Right ventricle myocardium inferior (tissue), 1 donor: ENCODE measurements at places on chromosomes 16 and 17.

- peak; percentile 80 for DNase-seq
These were observed 1.9 kb downstream of the MED11 start for GRCh38 chr17:4733073-4733531.

DNA sequence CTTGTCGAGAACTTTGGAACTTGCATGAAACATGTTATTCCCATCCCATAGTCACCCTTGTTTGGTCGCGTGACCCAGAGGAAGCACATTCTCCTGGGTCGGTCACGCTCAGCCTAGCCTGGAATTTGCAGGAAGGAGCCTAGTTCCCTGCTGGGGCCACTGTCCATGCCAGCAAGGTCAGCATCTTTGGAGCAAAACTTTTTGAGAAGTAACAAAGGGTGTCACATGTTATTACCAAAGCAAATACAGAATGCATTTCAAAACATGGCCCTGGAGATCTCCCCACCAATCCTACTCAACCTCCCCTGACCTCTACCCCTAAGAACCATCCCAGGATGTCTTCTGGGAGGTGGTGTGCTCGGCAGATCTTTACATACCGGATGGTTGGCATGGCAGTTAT, 26.2 kb upstream of the IRF8 start:
- no peak for DNase-seq

- no peak for DNase-seq
These were observed 40.9 kb upstream of the NAT9 start for GRCh38 chr17:74816905-74817620.

DNA sequence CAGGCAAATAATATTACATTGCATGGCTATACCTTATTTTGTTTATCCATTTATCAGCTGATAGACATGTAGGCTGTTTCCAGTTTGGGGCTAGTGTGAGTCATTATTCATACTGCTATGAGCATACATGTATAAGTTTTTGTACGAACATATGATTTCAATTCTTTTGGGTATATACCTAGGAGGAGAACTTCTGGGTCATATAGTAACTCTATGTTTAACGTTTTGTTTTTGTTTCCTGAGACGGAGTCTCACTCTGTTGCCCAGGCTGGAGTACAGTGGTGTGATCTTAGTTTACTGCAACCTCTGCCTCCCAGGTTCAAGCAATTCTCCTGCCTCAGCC, 2.4 kb upstream of the ITGAL start:
- DNase-seq, result no peak

GRCh38 chr17:48439110-48439850, 9.3 kb upstream of the SKAP1 start:
- DNase-seq, result no peak

- no peak for DNase-seq
These were observed 155.6 kb upstream of the PLCG2 start for GRCh38 chr16:81623365-81624102.

GRCh38 chr17:77391668-77392375, 251.1 kb downstream of the SEC14L1 start:
- DNase-seq, result no peak

DNA sequence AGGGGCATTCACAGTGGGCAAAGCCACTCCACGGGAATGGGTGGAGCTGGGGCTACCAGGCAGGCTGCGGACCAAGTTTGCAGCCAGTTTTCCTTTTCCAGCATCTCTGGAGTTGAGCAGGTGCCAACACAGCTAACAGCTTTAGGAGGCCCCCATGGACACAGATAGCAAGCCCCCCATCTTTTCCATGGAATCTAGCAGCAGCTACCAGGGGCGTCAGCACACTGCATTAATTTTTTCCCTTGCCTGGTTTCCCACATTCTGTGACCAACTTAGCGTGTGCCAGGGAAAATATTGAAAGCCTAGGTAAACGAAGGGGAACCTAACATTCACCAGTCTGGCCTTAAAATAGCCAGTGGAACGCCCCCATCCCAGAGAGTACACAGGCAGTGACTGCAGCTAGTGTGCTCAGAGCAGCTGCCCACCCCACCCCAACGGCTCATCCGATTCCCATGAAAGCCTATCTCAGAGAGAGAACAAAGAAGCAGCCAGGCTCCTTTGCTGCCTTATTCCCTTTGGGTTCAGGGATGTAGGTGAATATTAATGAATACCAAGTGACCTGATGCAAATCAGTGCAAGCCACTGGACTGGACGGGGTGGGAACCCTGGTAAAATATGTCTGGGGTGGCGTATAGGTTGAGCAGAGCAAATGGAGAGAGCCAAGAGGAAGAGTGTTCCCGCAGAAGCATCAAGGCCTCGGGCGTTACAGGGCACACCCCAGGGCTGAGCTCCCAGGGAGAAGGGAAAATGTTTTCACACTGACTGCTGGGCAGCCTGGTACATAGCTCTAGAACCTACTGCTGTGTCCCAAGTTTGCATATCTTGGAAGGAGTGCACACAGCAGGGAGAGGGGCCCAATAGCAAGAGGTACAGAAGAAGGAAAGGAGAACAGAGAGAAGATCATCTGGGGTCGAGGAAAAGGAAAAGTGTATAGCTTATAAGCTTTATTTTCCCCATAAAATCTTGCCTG, 73.9 kb upstream of the SOX9 start:
- DNase-seq, result no peak

- DNase-seq, result no peak
These were observed 6.3 kb upstream of the NFATC3 start for GRCh38 chr16:68078701-68079375.

GRCh38 chr16:67966549-67967182, 1.8 kb downstream of the SLC12A4 start:
- no peak for DNase-seq

- no peak for DNase-seq
These were observed 5.4 kb upstream of the KIF18B start for GRCh38 chr17:44952946-44953475.

DNA sequence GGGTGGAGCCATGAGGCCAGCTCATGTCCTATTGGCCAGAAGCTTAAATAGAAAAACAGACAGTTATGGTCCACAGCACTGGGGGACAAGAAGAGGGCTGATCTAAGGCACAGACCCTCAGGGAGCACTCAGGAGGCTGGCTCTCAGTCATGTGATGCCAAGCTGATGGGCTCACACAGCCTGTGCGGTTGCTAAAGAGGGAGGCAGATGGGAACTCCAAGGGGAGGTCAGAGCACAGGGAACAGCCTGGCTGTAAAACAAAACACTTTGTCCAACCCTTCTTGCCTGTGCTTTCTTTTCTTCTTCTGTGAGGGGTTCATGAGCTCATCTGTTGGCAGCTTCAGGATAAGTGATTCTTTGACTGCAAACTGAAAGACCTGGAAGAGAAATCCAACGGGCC, 27.2 kb downstream of the CNTNAP1 start:
- DNase-seq, result no peak

- peak; percentile 91 for DNase-seq
These were observed 6.1 kb upstream of the SP2 start for GRCh38 chr17:47889734-47890529.

- DNase-seq, result no peak
These were observed 79.7 kb upstream of the NOL11 start for GRCh38 chr17:67637901-67638641.

- peak; percentile 66 for DNase-seq
These were observed 80.5 kb downstream of the SMG6 start for GRCh38 chr17:2222901-2223616.

DNA sequence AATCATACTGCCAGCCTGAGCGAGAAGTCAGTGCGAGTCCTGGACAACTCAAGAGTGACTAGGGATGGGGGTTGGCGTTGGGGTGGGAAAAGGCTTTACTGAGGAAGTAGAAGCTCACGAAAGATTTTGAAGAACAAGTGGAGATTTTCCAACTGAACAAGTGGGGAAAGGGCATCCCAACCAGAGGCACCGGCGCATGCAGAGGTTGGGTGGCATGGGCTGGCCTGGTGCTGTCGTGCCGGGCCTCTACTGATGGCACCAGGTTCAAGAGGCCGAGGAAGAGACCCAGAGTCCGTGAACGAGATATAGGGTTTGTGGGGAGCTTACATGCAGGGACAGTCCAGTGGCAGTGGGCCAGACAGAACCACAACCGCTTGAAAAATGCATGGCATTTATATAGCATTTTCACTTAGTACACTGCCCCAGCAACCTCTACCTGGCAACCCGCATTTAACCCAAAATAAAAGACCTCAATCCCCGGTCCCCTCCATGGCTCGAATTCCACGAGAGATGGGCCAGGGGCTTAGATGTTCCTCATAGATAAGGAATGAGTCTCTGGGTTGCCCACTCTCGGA, 7.7 kb upstream of the ITGA3 start:
- DNase-seq, result peak; percentile 39

DNA sequence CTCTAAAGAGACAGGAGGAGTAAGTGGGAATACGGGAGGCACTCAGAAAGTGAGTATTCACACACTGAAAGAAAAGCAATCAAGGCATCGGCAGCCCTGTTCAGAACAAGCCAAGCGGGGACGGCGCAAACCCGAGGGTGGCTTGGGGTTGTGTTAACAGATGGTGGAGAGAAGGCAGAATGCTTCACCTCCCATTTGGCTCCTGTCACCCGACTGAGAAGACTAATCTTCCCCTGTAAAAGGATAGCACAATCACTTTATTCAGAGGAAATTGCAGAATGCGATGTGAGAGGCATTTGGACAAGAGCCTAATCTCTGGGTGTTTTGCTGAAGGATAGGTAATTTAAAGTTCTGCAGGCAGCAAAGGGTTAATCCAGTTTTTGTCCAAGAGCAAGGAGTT, 119.3 kb upstream of the WSCD1 start:
- DNase-seq, result no peak

- peak; percentile 81 for DNase-seq
These were observed 8.1 kb upstream of the TIMP2 start for GRCh38 chr17:78933025-78933958.

- DNase-seq, result no peak
These were observed 21.1 kb upstream of the PHF12 start for GRCh38 chr17:28972437-28972836.

DNA sequence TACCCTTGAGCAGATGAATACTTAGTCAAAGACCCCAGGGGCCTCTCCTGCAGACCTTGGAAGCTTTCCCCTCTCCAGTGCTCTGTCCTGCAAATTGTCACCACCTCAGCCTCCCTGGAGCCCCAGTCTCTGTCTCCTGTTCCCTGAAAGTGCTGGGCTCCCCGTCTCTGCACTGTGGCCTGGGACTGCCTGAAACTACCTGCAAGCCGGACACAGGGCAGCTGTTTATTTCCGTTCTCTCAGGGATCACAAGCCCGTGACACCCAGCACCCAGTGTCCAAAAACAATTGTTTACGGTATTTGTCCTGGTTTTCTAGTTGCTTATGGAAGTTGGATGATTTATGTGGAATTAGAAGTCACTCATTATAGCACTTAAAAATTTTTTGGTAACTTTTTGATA, 81.6 kb upstream of the CHMP6 start:
- DNase-seq, result no peak

DNA sequence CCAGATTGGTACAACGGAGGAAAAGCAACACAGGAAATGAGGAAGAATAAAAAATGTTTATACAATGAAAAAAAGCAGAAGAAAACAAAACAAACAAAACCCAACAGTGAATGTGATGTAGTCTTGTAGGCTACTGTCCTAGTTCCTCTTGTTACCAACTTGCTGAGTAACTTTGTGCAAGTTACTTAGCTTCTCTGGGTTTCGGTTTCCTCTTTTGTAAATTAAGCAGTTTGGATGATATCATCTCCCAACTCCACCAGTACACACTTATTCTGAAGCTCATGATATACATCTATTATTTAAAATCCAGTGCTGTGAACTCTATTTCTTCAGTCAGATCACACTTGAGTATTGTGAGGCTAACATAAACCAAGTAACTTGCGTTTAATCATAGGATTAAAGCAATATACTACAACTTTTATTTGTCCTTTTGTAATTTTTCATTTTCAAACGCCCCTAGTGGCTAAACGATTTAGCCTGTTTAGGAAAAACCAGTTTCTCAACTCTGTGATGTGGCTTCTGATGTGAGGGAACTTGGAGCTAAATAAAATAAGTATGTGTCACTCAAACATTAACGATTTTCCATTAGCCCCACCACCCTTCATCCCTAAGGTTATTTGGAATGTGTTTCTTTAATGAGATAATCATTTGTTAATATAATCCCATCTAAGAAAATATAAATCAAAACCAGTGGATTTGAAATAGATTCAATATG, 1.4 kb upstream of the UNK start:
- DNase-seq, result no peak

GRCh38 chr16:27318392-27319256, 4.8 kb downstream of the IL4R start:
- peak; percentile 80 for DNase-seq

- DNase-seq, result no peak
These were observed 5.6 kb downstream of the GLG1 start for GRCh38 chr16:74601126-74601871.

GRCh38 chr17:17812211-17813054, 24.4 kb downstream of the SREBF1 start:
- DNase-seq, result peak; percentile 88

GRCh38 chr16:11386054-11386680, 40.9 kb downstream of the RMI2 start:
- DNase-seq, result peak; percentile 9

DNA sequence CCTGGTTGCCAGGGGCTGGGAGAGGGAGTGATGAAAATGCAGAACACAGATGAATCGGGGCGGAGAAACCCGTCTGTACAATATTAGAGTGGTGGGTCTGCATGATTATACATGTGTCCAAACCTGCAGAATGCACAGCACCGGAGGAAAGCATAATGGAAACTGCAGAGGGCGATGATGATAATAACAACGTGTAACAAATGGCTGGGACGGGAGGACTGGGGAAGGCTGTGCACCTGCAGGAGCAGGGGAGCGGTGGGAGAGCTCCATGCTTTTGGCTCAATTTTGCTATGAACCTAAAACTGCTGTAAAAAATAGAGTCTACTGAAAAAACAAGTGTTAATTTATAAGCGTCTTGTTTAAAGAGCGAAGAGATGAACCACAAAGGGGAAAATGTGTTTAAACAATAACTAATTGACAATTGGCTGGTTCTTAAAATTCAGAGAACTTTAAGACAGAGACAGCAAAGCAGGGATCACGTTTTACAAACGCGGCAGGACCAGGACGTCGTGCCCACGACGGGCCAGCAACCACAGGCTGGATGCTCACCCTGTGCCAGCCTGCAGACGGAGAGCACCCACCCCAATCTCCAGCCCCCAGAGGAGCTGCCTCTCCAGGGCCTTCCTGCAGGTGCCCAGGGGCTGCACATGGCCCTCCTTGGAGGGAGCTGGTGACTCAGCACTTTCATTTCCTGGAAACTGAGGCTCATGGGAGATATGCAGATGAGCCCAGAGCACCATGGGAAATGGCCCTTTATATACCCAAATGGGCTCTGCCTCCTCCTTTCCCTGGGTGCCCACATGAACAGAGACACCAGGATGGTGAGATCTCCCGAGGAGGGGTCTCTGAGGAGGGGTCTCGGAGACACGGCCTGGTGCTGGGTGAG, at the start of gene TEX19:
Gene TEX19, plus strand, starts transcription at position 783 of the 886 bp plus-strand sequence. CDS start 2,904 bp downstream, outside the sequence.
- DNase-seq, result no peak
